ENCODE measurements at places on chromosomes 13 and 19.

- peak; percentile 77 for DNase-seq
Observed at GRCh38 chr19:41705393-41706174, 2.8 kb upstream of the CEACAM5 start.

DNA sequence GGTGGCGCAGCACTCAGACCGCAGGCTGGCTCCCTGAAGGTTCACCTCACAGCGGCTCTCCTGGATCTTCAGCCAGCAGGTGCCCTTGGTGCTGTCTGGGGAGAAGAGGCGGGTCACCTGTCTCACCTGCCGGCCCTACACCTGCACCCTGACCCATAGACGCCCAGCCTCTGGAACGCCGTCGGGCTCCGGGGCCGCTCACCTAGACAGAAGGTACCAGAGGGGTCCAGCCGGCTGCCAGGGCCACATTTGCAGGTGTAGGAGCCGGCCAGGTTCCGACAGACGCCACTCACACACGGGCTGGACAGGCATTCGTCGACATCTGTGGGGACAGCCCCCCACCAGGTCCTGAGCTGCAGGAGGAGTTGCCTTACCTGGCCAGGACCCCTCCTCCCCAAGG lies 22.9 kb downstream of the FBN3 start:
- no peak for DNase-seq

DNA sequence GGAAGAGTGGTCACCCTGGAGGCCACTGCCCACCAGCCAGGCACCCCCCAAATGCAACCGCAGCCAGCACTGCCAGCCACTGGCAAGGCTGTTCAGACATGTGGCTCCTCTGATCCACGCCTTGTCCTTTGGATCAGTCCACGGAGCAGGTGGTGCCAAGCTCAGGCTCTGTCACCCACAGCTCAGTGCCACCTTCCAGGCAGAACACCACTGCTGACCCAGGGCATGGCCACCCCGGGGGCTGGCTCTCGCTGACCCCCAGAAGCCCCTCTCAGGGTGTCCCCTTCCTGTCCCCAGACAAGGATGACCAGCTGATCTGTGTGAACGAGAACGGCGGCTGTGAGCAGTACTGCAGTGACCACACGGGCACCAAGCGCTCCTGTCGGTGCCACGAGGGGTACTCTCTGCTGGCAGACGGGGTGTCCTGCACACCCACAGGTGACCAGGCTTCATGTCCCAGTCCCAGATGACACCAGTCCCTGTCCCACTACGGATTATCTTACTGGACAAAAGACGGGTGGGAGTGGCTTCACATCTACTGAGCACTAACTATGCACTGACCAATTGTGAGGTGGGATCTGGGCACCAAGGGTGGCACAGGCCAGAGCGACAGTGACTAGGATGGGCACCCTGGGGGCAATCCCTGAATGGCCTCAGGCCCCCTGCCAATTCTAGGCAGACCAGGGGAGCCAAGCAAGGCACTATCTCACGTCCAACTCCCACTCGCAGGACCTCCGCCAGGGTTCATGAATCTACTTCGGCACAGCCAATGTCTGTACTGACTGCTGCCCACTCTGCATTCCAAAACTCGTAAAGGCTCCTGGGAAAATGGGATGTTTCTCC lies 7.0 kb upstream of the F10 start:
- no peak for DNase-seq

DNA sequence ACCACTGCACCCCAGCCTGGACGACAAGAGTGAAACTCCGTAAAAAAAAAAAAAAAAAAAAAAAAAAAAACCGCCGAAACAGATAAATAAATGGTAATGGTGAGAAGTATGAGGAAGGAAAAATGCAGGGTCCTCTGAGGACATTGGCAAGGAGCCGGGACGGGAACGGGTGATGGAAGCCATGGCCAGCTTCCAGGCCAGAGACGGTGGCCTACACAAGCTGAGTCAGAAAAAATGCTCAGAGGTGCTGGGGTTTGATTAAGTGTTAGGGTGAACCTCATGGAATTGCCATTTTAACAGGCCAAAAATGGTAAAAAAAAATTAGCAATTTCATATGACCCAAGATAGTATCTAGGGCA lies 866 bp upstream of the ZSWIM4 start:
- DNase-seq, result no peak

DNA sequence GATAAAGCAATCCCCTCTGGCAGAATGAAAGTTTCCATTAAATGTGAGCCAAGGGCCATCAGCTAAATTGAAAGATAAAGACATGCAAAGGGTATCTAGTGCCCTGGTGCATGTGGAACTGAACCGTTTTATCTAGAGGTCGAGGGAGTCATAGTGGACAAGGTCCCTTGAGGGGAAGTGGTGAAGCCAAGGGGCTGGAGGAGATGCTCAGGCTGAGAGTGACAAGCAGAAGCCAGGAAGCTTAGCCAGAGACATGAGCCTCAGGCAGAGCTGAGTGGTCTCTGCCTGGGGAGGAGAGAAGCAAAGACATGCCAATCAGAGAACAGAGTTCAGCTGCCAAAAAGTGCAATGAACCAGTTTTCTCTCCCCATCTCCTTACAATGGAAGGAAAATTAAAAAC lies 68.1 kb upstream of the SLC10A2 start:
- DNase-seq, result no peak

GRCh38 chr19:33345163-33345562 lies 28.3 kb upstream of the CEBPG start:
- DNase-seq, result no peak

DNA sequence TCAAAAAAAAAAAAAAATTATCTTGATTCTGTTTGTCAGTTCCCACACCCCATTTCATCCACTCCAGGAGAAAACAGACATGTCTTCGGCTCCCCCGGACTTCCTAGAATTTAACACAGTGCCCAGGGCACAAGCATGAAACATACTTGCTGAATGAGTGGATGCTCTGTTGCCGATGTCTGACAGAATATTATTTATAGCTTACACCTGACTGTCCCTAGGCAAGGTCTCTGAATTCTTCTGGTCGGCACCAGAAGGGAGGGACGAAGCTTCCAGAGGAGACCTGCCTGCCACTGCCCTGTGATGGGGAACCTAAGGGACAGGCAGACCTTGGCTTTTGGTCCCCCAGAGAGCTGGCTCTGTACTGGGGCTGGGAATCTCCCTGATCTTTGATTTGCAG lies 43.9 kb upstream of the PEG3 start:
- DNase-seq, result no peak

GRCh38 chr19:46963093-46963734 lies 56.4 kb upstream of the NPAS1 start:
- no peak for DNase-seq

DNA sequence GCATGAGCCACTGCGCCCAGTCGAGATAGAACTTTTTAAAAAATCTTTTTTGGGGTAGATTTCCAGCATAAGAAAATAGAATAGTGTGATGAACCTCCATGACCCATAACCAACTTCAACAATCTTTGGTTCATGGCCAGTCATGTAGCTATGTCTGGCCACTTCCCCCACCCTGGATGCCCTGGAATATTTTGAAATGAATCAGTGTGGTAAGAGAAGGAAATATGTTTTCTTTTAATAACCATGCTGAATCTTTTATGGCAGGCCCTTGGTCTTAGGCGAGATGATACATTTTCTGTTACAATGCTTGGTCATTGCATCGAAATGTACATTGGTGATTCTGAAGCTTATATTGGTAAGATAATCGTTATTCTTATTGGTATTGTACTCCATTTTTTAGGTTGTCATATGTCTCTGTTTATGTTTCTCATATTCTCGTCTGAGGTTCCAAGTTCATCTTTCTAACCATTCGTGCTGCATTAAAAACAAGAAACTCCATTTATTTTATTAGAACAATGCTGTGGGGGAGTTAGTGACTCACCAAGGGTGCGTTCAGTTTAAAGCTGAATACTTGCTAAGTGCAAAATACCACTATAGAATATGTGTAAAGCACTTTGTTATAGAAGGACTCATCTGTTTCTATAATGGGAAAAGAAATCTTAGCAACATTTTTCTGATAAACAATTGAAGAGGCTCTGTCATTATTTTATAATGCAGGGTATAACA lies 16.4 kb upstream of the UPF3A start:
- DNase-seq, result no peak

GRCh38 chr13:29570051-29570654 lies 25.3 kb downstream of the SLC7A1 start:
- DNase-seq, result no peak

- DNase-seq, result no peak
Observed at GRCh38 chr19:36719687-36720556, 32.5 kb downstream of the ZNF567 start.

- no peak for DNase-seq
Observed at GRCh38 chr19:3098515-3099346, 4.6 kb downstream of the GNA11 start.

DNA sequence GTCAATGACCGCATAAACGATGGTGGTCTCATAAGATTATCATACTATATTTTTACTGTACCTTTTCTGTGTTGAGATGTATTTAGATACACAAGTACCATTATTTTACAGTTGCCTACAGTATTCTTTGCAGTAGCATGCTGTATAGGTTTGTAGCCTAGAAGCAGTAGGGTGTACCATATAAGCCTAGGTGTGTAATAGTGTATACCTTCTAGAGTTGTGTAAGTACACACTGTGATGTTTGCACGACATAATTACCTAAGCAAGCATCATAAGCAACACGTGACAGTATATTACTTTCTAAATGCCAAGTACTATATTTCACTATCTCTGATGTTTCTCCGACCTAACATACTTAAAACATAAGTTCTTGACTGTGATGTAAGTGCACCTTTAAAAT lies 2.7 kb downstream of the LPAR6 start:
- DNase-seq, result no peak

DNA sequence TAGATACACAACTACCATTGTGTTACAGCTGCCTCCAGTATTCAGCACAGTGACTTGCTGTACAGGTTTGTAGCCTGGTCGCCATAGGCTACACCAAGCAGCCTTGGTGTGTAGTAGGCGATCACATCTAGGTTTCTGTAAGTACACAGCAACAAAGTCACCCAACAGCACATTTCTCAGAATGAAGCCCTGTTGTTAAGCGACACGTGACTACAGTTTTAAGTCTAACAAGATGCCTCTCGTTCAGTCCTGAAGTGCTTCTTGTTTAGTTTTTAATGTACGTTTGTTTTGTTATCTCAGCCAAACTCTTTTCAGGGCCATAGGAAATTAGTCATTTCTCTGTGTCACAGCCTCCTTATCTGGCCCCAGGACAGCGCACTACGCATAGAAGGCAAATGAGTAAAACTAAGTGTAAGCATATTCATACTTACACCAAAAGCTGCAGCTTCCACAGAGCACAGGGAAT lies 50.0 kb upstream of the GPR183 start:
- DNase-seq, result no peak

- DNase-seq, result no peak
Observed at GRCh38 chr13:113639616-113640262, 18.3 kb downstream of the ATP4B start.

DNA sequence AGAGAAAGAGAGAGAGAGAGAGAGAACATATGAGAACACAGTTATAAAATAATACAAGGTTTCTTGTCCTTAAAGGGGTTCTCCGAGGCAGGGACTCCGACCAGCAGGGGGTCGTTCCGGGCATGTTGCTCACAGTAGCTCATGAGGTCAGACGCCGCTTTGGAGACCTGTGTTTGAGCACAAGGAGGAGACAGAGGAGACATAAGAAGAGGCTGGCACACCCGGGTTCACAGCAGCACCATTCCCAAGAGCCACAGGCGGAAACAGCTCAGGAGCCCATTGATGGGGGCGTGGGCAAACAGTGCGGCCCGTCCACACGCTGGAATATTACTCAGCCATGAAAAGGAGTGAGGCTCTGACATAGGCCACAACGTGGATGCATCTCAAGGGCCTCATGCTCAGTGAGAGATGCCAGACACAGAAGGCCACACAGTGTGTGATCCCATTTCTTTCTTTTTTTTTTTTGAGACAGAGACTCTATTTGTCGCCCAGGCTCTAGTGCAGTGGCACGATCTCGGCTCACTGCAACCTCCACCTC lies 39.1 kb downstream of the GADD45B start:
- DNase-seq, result no peak

DNA sequence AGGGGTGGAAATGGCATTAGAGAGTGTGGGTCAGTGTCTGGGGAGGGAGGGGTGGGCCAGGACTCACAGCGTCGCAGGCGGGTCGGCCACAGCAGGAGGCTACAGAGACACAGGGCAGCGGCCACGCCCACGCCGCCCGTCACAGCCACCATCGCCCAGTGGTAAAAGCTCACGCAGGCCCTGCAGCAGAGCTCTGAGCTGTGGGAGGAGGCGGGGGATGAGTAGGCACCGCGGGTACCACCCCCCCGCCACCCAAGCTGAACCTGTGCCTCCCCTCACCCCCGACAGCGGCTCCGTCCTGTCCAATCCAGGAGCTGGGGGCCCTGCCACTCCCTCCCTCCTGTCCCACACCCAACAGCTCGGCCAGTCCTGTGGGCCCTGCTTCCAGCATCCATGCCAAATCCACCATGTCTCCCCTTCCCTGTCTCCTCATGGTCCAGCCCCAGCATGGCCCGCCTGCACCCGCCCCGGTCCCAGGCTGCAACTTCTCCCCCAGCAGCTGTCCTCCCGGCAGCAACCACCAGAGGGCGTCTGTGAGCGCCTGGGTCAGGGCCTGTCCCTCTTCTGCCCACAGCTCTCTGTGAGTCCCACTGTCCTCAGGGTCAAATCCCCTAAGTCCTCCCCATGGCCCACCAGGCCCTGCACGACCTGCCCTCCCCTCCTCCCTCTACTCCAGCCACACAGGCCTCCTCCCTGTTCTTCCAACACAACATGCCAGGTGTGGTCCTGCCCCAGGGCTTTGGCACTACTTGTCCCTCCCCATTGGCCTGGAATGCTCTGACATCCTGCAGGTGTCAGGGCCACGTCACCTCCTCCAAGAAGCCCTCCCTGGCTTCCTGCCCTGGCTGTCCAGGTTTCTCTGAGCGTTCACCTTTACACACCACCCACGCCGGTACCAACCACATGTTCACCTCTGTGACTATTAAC lies 6.0 kb downstream of the TEKTIP1 start:
- DNase-seq, result peak; percentile 95

- no peak for DNase-seq
Observed at GRCh38 chr19:30209617-30210600, 162.3 kb upstream of the ZNF536 start.

GRCh38 chr13:52743988-52744387 lies 4.4 kb upstream of the CNMD start:
- no peak for DNase-seq

Measured in endothelial cell (in vitro differentiated cells).